ENCODE measurements at places on chromosomes 2 and 18.

GRCh38 chr2:47697000-47697601 lies 85.8 kb upstream of the MSH6 start:
- DNase-seq = no peak

DNA sequence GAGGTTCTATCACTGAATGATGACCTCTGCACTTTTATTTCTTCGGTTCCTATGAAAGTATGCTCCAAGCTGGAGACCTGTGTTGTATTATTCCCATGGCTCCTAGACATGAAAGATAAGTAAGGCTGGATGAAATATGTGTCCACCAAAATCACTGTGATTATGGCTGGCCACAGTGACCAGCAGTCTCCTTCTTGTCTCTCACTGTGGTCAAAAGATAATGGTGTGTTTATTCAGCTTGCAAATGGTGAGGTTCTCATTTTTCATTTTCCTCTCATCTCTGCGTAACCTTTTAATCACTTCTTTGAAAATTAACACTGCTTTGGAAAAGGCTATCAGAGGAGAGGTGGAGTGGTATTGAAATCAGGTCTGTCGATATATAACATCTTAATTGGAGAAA lies 107.8 kb upstream of the DAPL1 start:
- DNase-seq = no peak

GRCh38 chr2:176917-177316 lies 86.9 kb downstream of the SH3YL1 start:
- DNase-seq = no peak

GRCh38 chr2:31526946-31527732 lies 53.6 kb downstream of the SRD5A2 start:
- DNase-seq = no peak

- peak; percentile 10 for DNase-seq
Measured at GRCh38 chr18:13136904-13137669, 81.5 kb upstream of the LDLRAD4 start.

GRCh38 chr2:105772362-105772761 lies 27.6 kb downstream of the NCK2 start:
- DNase-seq = no peak

DNA sequence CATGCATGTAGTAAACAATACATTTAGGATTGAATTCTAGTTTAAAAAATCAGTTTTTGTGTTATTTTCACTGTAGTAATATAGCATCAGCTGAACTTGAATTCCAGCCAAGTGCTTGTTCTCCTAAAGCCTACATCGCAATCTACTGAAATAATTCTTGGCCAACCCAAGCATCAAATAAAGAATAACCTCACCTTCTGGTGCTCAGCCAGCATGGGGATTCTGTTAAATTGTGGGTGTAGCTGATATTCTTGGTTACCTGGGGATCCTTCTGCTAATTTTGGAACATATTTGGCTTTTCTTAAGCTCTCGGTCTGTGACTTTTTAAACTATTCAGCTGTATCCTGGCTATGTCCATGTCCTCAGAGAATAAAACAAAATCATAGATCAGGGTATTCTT lies 248.8 kb downstream of the NRXN1 start:
- DNase-seq = no peak

- no peak for DNase-seq
Measured at GRCh38 chr18:32548688-32549087, 78.0 kb upstream of the GAREM1 start.

Measured in astrocyte of the spinal cord (primary cell).